ENCODE measurements at places on chromosomes 11 and 22.

GRCh38 chr22:30262917-30263741 is 3.5 kb downstream of the OSM start:
- no peak for DNase-seq

GRCh38 chr22:27972732-27973698 is 54.0 kb upstream of the PITPNB start:
- DNase-seq = no peak

- no peak for DNase-seq
These were observed 203.0 kb downstream of the KIRREL3 start for GRCh38 chr11:126797457-126798169.

DNA sequence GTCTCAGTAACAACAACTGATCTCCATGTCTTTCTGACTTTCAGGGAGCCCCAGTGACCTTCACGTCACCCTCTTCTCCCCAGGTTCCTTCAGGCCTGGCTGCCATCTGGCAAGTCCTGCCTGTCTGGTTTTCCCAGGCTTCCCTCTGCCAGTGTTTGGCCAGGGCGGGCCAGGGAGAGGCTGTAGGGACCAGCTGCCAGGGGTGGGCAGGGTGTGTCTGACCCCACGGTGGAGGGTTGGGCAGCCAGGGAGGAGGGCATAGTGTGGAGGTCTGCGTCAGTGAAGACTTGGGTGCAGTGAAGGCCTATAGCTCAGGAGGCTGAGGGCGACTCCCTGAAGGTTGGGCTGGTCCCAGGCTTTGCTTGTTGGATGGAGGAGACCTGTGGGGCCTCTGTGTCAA is 11.9 kb upstream of the MRGPRX2 start:
- DNase-seq = no peak

Measured in HCT116 (cell line).